ENCODE measurements at places on chromosomes 4 and X.

DNA sequence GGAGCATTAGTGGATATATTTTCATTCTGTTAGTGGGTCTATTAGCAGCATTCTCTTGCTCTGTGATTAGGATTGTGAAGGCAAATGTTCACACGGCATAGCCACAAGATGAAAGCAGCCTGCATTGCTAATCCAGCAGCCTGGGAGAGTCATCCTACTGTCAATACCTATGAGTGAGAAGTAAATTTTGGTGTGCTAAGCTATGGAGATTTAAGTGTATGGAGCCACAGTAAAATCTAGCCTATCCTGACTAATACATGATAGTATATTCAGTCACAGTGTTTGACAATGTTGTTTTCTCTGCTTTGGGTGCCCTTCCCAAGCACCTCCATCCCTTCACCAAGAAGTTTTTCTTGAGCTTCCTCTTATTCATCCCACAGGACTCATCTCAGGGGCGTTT lies 47.2 kb upstream of the TMPRSS11F start:
- DNase-seq = no peak

GRCh38 chr4:158121161-158121579 lies 51.7 kb downstream of the GASK1B start:
- no peak for DNase-seq

- DNase-seq = no peak
These were observed 10.6 kb downstream of the MSN start for GRCh38 chrX:65677954-65678469.

- no peak for DNase-seq
These were observed 126.0 kb downstream of the LDB2 start for GRCh38 chr4:16772366-16772850.

DNA sequence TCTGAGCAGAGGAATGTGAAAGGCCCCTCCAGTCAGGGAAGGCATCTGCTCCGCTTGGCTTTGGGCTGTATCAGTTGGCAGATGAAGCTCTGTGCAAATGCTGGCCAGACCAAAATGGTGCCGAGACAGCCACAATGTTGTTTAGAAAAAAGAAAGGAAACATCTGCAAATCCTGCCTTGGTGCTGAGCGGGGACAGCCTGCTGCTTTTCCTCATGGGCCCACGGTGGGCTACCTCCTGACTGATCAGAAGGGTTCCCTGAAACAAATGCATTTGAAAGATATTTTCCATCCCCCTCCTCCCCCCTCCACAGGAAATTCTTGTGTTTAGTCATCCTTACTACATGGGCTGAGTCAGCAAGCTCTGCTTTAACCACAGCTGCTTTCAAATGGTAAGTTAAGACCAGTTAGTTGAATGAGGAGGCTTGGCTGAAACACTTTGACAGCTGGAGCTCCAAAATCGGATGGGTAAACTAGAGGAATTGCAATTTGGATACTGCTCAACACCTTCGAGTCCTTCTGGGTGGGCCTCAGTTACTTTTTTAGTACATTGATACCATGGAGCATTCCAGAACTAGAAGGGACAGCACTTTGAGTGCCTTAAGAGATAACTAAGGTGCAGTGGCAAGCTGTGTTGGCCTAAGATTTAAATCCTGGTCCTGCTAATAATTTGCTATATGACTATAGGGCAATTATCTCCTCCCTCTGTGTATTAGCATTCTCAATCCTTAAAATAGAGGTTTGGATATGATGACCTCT lies 36.0 kb downstream of the PLAC1 start:
- DNase-seq = no peak

DNA sequence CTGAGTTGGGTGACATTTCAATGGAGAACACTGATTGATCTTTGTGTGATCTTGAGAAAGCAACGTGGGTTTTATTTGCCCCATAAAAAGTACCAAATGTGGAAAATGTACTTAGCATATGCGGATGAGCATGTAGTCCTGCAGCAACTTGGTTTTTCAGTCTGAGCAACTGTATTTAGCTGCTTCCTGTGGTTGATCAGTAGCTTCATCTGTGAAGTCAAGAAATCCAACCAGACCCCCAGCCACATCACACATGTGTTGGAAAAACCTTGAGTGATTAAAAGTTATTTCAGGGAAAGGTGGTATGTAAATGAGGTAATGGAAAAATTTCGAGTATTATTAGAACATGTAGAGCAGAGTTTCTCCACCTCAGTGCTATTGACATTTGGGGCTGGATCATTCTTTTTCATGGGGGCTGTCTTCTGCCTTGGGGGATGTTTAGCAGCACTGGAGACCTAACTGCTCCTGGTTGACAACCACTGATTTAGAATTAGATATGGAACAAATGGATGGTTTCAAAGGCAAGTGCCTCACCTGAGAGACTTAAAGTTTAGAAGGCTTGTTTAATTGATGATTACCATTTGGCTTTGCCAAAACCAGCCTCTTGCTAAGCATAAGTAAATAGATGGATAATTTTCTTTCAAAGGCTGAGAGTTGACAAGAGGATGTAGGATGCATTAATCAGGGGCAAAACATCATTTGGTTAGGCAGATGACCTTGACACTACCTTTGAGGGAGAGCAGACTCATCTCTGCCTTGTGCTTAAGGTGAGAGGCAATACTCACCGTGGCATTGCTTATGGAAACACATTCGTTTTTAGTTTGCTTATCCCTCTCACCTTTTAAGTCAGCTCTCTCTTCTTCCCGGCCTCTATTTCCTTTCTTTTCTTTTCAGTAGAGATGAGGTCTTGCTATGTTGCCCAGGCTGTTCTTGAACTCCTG lies 193.0 kb upstream of the RPS6KA3 start:
- DNase-seq = no peak

DNA sequence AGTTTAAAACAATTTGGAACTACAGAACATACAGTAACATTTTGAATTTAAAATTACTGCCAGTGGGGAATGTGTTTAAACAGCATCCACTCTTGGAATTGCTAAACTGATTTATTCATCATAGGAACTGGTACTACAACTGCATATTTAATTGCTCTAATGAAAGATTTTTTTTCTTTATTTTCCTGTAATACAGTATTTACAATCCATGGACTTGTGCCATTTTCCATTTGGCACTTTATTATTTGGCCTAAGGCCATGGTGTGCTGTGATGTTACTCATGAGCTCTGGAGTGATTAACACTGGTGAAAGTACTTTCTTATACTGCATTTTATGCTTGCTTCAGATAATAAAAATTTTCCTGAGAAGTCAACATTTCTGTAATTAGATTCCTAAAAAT lies 69.7 kb upstream of the NUDT6 start:
- no peak for DNase-seq

GRCh38 chr4:30743897-30744296 lies 23.7 kb downstream of the PCDH7 start:
- no peak for DNase-seq

GRCh38 chrX:32576885-32577284 lies 634.5 kb downstream of the DMD start:
- DNase-seq = no peak

DNA sequence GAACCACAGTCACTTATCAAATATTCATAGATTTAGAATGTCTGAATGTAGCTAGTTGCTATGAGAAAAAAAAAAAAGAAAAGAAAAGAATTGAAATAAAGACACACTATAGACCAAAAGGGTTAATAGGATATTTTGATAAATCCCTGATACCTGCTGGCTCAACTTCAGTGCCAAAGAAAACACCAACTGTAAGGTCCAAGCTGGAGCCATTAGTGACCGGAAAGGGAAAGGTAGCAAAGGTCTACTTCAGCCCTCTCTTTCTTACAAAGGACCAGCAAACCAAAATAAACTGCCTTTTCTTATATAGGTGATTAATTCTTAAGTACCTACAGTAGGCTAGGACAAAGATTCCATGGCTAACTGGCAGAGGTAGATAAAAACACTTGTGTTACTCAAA lies 9.7 kb downstream of the CBR4 start:
- DNase-seq = no peak

GRCh38 chrX:149392921-149393320 lies 112.2 kb downstream of the IDS start:
- no peak for DNase-seq

GRCh38 chr4:1619151-1619672 lies 64.9 kb downstream of the FAM53A start:
- DNase-seq = no peak

- no peak for DNase-seq
These were observed 21.3 kb downstream of the ZNF330 start for GRCh38 chr4:141241986-141242385.

- DNase-seq = no peak
These were observed 18.6 kb downstream of the ITGB1BP2 start for GRCh38 chrX:71320126-71320525.

DNA sequence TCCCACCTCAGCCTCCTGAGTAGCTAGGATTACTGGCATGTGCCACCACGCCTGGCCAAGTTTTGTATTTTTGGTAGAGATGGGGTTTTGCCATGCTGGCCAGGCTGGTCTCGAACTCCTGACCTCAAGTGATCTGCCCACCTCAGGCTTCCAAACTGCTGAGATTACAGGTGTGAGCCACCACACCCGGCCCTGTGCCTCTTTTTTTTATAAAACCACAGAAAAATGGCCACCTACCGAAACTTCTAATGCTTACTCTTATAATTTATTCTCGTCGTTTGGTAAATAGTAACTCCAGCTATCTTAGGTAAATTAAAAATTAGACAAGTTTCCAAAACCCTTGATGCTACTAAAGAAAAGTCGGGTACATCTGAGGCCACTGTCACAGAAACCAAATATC lies 54.4 kb downstream of the IRF2 start:
- DNase-seq = no peak

Data from midbrain (tissue), 1 donor.